Aorta (tissue), 5 donors: ENCODE measurements at places on chromosomes 6 and 20.

GRCh38 chr20:63285636-63286615, 7.1 kb upstream of the COL20A1 start:
- no peak for DNase-seq

GRCh38 chr6:125942672-125943527, 13.7 kb upstream of the HINT3 start:
- DNase-seq = no peak

- no peak for DNase-seq
Observed at GRCh38 chr6:143867236-143867635, 3.0 kb downstream of the ZC2HC1B start.

DNA sequence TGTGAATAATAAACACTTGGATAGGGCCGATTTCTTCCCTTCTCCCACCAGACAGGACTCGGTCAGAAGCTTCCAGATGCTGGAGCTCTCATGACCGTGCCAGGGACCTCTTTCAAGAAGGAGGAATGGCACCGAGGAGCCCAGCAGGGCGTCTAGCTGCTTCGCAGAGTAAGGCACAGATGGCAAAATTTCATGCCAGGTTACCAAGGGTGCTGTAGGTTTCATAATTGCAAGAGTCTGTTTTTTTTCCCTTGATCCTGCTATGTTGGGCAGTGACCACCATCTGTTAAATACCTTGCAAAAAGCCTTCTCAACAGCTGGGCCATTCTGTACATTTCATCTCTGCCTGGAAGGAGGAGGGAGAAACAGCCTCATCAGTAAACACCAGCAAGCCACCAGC, 111.8 kb downstream of the EDN3 start:
- DNase-seq = no peak

- no peak for DNase-seq
Observed at GRCh38 chr20:37898233-37899104, 4.5 kb upstream of the VSTM2L start.

DNA sequence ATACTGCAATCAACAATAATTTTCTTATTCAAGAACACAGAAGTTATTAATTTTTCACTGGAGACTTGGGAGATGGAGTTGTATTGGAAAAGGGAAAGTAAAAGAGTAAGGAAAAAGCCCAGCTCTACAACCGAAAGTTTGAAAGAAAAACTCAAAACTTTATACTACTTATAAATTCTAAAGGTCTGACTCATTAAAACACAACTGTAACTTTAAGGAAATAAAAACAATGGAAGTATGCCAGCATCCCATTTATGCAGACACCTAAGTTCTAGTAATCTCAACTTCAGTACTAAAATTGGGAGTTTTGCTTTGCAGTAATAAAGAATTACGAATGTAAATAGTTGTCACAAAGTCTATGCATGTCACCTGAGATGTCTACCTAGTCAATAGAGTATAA, 80.6 kb downstream of the IRAK1BP1 start:
- DNase-seq = no peak

- DNase-seq = no peak
Observed at GRCh38 chr6:158474961-158475343, 84.9 kb upstream of the TMEM181 start.

GRCh38 chr20:8375898-8376297, 243.8 kb downstream of the PLCB1 start:
- no peak for DNase-seq
